ENCODE measurements at places on chromosomes 11 and 22. TPM values are rescaled to one million over a fixed set of nuclear protein-coding genes. Genes with fewer than 3 reads are reported as not detected.

GRCh38 chr22:46826438-46827135 is 64.1 kb downstream of the TBC1D22A start:
- DNase-seq: no peak

Gene IL18
- 47.8 TPM for polyA plus RNA-seq

Gene SFI1
- polyA plus RNA-seq: 68.4 TPM

Gene RIC3
- polyA plus RNA-seq: 32.2 TPM

Gene TUBA8
- polyA plus RNA-seq: 3.9 TPM
